ENCODE measurements at places on chromosomes 11 and 22.

DNA sequence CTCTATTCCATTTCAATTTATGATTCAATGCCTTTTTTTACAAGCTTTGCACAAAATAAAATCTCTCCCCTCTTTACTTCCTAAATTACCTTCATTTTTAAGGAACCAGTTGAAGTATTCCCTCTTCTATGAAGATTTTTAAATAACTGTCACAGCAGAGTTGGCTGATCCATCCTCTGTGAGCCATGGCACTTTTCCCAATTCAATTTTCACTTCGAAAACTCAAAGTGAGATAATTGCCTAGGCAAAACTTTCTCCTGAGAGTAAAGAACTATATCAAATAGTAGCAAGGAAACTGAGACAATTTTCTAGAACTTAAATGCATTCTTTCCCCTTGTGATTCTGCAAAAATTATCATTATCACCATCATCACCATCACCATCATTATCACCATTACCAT lies 259.9 kb upstream of the ARHGAP20 start:
- no peak for DNase-seq

GRCh38 chr22:30606455-30607299 lies at the start of gene TCN2:
Gene TCN2, plus strand, starts transcription at chr22:30607174. Its CDS starts 158 bp downstream, at chr22:30607332.
- DNase-seq, result peak; percentile 50

- no peak for DNase-seq
These were observed 38.4 kb downstream of the FDX1 start for GRCh38 chr11:110468121-110468520.

DNA sequence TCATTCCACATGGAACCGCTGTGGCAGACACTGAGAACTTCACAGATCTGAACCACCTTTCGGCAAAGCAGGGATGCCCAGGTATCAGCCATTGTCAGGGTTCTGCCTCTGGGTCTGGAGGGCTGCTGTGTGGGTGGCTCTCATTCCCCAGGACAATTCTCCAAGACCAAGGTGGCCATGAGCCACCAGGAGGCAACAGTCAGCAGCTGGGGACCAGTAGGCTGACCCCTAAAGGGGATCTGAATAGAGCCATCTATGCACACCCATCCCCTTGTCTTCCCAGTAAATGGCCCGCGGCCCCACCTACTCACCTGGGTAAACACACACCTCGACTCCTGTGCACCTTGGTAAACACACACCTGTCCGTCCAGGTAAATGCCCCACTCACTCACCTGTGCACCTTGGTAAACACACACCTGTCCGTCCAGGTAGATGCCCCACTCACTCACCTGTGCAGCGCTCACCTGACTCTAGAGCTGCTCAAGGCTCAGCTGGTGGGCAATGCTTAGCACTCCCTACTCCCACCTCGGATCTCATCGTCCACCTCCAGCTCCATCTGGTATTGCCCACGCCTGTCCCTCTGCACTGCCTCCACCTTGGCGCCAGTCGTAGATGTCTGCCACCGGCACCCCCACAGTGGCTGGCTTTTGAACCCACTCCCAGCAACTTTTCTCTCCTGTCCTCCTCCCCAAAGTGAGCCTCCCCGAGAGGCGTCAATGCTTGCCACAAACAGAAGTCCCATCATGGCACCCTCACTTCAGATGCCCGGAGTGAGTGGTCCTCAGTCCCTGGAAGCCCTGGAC lies 10.2 kb downstream of the SLC25A1 start:
- DNase-seq, result no peak

GRCh38 chr11:86761978-86762377 lies 38.4 kb upstream of the PRSS23 start:
- DNase-seq, result no peak

DNA sequence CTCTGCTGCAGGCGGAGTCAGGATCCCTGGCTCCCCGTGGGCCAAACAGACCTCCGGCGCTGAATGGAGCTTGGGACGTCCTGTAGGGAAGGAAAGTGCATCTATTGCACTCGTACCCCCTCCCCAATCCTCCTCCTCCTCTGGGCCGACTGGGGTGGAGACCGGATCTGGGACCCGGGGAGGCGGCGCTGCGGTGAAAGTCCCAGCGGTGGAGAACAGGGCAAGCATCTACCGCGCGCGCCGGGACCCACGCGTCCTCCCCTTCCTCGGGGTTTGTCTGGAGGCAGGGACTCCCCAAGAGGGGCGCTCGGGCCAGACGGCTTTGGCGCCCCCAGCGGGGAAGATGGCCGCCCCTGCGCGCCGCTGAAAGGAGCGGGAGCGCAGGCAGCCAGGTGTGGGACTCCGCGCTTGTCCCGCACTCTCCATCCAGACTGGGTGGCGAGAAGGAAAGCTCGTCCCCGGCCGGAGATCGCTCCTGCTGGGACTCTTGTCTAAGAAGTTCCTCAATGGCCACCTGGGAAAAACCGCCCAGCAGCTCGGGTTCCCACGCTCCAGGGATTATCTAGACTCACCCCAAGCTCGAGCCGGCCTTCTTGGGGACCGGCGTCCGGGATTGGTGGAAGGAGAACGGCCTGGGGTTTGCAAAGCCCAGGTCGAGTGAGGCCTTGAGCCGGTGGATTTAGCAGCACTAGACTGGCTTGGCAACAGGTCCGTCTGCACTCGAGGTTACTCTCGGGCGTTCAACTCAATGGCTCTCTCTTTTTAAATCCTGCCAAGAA lies 718 bp downstream of the FADS2 start:
- DNase-seq, result peak; percentile 19

GRCh38 chr22:27108425-27109114 lies 451.2 kb downstream of the MIAT start:
- DNase-seq, result no peak

GRCh38 chr11:70387564-70387963 lies 10.8 kb upstream of the CTTN start:
- DNase-seq, result no peak

GRCh38 chr11:79259800-79260199 lies 181.0 kb downstream of the TENM4 start:
- DNase-seq, result no peak

- no peak for DNase-seq
These were observed 560.9 kb upstream of the ANO5 start for GRCh38 chr11:21631991-21632390.

GRCh38 chr11:6576471-6577373 lies 26.7 kb downstream of the RRP8 start:
- DNase-seq, result no peak

- no peak for DNase-seq
These were observed 5.1 kb upstream of the FBLN1 start for GRCh38 chr22:45497351-45498145.

DNA sequence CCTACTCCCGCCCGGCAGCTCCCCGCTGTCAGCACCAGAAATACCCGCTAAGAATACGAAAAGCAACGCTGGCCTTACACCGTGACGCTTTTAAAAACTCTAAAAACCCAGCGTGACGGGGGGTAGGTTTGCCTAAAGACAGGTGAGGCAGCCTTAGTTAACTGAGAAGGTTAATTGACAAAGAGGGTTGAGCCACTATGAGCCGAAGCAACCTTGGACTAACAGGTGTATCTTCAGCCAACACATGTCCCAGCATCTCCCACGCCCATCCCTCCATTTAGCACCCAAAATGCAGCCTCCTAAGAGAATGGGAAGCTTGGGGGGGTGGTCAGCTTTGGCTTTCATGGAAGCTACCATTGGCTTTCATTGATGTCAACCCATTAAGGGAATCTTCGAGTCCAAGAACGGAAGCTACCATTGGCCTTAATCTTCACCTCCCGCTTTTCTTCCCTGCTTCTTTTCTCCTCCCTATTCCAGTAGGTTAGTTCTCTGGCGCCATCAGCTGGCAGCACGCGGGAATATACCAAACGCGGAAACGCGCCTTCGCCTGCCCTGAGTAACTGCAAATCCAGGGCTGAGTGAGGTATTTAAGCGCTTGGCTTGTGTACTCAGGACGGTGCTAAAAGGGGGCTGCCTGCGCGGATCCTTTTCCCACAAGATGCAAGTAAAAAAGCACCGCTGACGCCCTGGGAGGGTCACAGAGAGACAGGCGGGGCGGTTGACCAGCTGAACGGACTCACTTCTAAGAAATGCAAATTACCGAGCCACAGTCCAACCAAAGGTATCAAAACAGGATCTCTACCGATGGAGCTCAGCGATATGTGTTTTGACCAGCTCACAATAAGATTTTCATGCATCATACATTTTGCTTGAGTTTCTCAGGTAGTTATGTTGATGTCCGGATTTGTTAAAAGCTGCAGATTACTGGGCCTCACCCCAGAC lies 38.5 kb upstream of the GLYATL1 start:
- peak; percentile 35 for DNase-seq

DNA sequence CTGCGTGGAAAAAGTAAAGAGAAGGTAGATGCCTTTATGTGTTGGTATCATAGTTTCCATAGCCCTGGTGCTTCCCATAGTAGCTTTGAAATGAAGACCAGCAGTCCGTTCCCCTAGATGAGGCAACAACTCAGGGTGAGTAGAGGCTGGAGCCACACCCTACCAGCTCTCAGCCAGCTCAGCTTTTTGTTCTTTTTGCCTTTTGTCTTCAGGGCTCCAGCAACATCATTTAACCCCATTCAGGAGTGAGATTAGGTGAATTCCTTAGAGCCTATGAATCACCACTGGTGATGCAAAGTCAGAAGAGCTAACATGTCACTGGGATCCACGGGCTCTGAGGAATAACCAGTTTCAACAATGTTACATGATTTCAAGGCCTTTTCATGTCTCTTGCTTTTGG lies 14.0 kb upstream of the SESN3 start:
- DNase-seq, result no peak

DNA sequence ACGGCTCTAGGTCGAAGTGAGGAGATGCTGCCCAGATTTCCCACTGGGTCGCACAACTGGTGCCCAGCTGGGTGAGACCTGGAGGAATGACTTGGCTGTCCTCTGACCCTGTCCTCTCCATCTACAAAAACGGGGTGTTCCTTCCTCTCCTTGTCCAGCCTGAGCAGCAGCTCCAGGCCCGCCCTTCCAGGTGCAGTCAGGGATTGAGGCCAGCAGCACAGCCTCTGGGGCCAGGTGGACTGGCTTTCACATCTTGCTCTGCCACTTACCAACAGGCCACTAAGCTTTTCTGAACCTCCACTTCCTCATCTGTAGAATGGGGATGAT lies 91.7 kb upstream of the LMO1 start:
- DNase-seq, result no peak

DNA sequence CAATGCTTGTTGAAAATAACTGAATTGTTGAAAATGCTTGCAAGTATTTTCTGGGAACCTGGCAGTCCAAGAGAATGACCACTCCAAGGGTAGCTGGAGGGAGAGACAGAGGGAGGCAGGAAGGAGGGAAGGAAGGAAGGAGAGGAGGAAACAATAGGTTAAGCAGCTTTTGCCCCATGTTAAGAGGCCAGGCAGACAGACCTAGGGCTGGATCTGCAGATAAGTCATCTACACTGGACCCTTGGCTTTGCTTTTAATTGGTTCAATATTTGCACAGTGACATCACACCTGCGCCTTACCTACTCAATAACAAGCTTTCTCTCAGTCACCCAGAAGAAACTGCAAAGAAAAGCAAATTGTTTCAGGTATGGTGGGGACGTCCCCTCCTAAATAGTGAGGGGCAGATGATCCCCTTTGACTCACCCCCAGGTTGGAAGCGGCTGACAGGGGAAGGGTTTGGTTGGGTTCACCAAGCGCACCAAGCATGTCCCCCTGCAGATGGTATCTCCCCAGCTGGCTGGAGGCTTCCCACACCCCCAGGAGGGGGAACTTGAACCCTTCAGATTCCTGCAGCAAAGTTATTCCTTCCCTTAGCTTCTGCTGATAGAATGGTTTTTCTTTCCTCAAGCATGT lies 24.3 kb downstream of the MYH9 start:
- DNase-seq, result no peak

DNA sequence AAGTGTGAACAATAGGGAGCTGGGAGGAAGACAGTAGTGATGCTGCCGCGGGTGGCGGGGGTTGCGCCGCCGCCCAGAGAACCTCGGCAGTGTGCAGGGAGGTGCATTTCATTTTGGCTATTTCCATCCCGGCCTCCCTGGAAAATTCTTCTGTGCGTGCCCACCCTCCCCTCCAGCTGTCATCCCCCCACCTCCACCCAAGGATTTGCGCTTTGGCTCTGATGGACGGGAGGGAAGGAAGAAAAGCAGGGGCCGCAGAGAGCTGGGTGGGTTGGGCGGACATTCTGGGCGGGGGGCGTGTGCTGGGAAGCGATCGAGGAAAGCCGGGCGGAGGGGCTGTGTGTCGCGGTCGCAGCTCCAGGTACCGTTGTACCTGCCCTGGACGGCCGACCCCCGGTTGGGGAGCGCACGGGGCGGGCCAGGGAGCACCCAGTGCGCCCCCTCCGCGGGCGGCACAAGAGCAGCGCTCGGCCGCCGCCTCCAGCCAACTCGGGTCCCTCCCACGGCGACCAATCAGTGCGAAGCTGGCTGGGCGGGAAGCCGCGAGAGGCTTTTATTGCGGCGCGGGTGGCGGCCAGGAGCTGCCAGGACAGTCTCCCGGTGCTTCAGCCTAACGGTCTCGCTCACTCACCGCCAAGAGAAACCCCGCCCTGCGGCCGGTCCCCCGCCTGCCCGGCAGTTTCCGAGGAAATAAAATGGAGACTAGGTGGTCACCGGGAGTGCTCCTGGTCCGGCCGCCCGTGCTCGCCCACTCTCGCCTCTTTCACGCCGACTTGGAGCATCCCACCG lies 1.6 kb downstream of the NCAM1 start:
- DNase-seq, result no peak

DNA sequence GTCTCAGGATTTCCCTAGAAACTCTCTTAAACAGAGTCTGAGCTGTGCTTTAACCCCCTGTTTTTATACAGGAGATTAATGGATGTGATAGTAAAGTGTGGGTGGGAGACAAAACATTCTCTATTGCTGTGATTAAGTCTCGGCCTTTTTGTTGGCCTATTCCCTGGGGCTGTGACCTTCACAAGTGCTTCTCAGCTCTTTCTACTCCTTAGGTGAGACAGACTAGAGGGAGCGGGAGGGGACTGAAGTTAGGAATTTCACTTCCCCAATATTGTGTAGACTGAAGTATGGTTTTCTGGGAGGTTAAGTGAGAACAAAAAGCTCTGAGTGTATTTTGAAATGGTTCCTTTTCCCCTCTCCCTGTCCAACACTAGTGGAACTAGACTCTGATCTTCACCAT lies 29.8 kb upstream of the OR8B8 start:
- DNase-seq, result no peak

DNA sequence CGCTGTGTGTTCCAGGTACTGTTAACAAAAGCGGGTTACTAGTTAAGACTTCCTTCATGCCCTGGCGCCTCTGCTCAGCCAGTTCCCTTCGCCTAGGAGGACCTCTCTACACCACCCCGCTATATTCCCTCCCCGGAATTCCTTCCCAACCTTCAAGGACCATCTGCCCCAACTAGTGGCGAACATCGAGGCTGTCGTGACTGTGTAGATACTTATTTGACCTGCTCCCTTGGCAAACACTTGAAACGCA lies 450 bp upstream of the BCL2L13 start:
- no peak for DNase-seq

- no peak for DNase-seq
These were observed 3.0 kb downstream of the SSTR3 start for GRCh38 chr22:37209140-37209845.

GRCh38 chr11:113991170-113991569 lies 16.3 kb downstream of the HTR3A start:
- no peak for DNase-seq

DNA sequence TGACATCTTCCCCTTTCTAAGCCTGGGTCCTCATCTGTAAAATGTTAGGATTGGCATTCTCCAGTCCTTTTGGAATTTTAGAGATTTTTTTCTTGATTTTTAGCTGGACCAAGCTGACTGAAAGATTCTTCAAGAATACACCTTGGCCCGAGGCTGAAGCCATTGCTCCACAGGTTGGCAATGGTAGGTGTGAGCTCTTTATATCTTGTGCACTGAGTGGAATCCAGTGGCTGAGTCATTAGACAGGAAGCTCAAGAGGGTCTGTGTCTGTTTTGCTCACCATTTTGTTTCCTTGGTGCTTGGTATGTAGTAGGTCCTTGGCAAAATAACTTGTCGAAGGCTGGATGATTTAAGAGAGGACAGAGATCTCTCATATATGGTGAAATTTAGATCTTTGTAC lies 6.2 kb downstream of the EIF3L start:
- DNase-seq, result no peak
